ENCODE measurements at places on chromosomes 16 and 17.

DNA sequence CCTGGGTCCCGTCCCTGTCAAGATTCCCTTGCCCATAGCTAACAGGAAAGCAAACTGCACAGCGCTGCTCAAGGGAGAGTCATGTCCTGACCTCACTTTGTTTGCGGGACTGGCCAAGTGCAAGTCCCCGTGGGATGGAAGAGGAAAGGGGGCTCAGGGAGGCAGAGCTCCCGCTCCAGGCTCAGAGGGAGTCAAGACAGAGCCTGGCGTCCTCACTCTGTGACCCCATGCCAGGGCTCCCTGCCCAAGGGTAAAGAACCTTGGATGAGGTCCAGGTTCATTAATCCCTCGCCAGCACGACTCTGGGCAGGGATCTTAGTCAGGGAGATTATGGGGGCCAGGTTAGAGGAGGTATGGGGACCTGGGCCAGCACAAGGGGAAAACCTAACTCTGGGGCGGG lies 51.5 kb upstream of the CBX4 start:
- no peak for DNase-seq

DNA sequence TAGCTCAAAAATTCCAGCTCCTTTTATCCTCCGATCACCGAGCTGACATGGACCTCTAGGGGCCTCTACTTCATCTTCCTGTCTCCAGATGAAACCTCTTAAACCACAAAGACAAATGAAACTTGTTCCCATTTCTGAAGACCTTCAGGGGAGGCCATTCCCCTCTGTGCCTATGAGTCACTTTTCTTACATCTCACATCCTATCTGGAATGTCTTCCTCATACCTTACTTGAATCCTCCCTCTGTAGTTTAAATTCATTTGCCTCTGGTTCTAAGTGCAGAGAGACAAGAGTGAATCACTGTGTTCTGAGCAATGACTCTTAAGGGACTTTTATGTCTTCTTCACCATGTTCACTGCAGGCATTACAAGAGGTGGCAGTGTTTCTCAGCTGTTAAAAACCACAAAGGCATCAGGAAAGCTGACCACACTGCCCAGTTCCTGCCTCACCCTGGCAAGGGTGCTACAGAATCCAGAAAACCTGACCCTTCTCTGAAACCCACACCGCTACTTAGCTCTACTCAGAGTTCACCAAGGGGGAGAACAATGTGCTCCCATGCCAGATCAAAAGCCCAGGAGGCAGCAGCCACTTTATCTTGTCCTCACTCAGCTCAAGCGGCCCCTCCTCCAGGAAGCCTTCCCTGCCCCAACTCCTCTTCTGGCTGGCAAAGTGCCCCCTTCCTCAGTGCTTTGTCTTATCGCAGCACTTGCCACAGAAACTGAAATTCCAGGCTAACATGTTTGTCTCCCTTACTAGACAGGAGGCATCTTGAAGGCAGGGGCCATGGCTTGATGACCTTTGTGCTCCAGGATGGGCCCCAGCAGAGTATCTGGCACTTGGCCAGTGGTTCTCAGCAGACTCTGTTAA lies 6.4 kb downstream of the CUEDC1 start:
- DNase-seq: no peak

GRCh38 chr16:73210686-73211085 lies 162.8 kb upstream of the ZFHX3 start:
- DNase-seq: no peak

- no peak for DNase-seq
These were observed 30.2 kb downstream of the TK2 start for GRCh38 chr16:66519482-66520373.

GRCh38 chr16:73131156-73131862 lies 83.4 kb upstream of the ZFHX3 start:
- DNase-seq: no peak

DNA sequence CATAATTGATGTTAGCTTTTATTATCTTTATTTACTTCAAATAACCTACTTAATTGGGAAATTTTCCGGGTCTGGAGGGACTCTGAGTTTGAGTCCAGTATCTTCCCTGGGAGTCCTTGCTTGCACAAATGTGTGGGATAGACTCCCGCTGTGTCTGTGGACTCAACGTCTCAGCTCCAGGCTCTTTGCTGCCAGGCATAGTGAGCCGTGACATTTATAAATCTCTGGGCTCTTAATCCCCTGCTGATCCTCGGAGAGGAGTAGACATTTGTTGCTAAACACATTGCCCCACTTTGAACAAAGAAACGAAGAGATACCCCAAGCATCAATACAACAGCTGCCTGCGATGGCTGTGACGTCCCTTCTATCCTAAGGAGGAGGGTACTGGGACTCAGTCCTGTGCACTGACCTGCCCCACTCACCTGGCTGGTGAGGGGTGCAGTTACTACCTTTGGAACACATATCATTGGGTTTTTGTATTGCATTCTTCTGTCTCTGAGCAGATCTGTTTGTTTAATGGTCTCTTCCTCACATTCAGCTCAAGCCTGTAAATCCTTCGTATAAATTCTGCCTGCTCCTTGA lies 316.9 kb downstream of the HAPSTR1 start:
- DNase-seq: no peak

- DNase-seq: no peak
These were observed 47.5 kb downstream of the SF3B3 start for GRCh38 chr16:70570967-70571570.

DNA sequence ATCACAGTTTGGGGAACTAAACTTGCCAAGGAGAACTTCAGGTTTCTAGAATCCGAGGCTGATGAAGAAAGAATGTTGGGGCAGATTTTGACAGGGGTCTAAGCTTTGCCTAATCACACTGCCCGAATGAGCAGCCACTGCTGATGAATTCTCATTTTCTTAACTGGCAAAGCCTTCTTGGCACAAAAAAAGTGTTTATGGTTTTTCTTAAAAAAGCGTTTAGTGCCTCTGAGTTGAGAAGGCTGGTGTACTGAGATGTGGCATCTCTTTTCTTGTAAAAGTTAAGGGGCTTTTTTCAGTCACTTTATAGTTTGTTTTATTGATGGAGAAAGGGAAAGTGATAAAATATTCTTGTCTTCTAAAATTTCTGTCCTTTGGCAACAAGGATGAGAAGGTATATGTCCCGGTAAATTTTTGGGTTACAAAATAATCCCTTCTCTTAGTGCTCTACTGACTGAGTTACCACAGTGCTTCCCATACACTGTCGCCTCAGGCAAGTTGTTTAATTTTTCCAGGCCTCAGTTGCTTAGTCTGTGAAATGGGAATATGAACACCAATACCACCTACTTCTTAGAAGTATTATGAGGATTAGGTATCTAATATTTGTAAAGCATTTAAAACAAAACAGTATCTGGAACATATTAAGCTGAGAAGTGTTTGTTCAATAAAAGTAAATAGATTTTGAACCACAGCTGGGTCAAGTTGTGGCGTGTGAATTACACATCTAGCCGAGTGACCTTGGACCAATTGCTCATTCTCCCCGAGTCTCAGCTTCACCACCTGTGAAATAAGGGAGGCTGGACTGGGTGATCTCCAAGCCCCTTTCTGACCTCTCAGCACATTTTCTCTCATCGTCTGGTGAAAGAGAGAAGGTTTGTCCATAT lies 320.8 kb downstream of the HAPSTR1 start:
- DNase-seq: no peak

GRCh38 chr16:16147316-16147999 lies 75.8 kb downstream of the ABCC6 start:
- no peak for DNase-seq

Measured in stimulated activated CD4-positive, alpha-beta T cell treated with anti-CD3 and anti-CD28 coated beads, Interleukin-1b, Interleukin-23, amount 100 ng/mL, for 1 hour (primary cell).